D341Med (cell line): ENCODE measurements at places on chromosomes 7 and 10.

GRCh38 chr7:92527300-92528187 is 776 bp downstream of the PEX1 start:
- peak; percentile 78 for DNase-seq

DNA sequence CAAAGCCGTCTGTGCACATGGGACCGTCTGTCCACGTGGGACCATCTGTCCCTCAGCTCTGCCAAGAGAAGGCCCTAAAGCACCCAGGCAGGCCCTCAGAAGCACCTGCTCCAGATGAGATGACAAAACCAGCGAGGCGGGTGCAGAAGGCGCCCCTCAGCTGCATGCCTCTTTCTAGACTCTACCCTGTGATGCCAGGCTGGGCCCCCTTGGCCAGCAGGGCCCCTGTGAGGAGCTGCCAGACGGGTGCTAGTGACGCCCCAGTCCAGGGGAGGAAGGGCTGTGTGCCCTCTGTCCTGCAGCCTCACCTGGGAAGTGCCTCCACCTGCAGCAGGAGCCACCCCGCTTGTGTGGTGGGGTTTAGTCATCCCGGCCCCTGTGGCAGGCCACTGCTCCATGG is 309.2 kb upstream of the SHH start:
- DNase-seq = no peak

DNA sequence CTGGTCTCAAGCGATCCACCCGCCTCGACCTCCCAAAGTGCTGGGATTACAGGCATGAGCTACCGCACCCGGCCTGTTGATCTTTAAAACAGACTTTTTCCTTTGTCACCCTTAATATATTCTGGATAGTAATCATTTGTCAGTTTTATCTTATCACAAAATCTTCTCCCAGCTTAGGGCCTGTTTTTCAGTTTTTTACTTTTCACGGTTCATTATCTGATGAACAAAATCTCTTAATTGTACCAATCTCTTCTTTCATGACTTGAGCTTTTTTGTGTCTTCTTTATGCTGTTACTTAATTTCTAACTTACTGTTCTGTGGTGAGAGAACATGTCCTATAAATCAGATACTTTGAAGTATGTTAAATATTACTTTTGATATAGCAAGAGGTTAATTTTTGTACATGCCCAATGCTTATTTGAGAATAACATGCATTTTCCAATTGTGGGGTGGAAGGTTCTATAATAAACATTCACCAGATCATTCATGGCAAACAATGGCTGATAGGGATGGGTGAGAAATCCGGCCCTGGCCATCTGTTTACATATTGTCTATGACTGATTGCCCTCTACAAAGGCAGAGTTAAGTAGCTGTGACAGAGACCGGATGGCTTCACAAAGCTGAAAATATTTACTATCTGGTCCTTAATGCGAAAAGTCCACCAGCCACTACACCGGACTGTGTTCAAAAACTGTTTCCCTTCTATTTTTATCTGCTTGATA is 5.3 kb downstream of the PAPOLB start:
- peak; percentile 66 for DNase-seq

GRCh38 chr7:16098585-16099179 is 322.7 kb downstream of the CRPPA start:
- peak; percentile 39 for DNase-seq

DNA sequence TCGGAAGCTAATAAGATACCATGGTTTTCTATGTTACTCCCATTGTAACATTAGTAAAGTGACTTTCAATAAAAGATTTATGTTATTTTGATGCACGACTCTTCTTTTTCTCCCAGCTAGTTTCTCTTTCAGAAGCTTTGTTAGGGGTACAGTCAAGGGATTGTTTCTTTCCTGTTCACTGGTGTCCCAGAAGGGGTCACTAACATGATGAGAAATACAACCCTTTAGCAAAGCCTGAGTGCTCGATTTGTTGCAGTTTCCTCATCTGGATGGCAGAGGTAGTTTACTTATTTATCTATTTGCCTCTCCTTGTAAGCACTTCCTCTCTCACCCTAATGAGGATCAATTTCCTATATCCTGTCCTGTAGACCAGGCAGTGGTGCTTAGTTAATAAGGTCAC is 17.0 kb downstream of the SRI start:
- DNase-seq = no peak

DNA sequence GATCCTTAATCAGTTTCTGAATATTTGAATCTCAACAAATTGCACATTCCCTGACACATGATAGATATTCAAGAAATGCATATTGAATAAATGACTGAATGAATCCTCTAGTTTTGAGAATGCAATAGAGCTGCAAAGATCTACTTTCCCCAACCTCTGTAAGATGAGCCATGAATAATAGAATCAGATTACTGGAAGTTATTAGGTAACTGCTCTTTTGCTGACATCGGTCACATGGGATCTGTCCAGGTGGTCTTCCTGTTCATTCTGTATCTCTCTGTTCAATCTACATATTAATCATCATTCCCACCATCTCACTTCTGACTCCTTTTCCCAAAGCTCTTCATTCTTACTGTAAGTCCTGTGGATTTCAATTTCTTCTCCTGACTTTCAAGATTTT is 638.7 kb downstream of the SORCS1 start:
- no peak for DNase-seq

- DNase-seq = no peak
These were observed 30.8 kb downstream of the GATA3 start for GRCh38 chr10:8085251-8085650.

- no peak for DNase-seq
These were observed 14.9 kb downstream of the CAMK2G start for GRCh38 chr10:73859428-73859783.

GRCh38 chr7:85456254-85456653 is 269.4 kb upstream of the SEMA3D start:
- DNase-seq = no peak

DNA sequence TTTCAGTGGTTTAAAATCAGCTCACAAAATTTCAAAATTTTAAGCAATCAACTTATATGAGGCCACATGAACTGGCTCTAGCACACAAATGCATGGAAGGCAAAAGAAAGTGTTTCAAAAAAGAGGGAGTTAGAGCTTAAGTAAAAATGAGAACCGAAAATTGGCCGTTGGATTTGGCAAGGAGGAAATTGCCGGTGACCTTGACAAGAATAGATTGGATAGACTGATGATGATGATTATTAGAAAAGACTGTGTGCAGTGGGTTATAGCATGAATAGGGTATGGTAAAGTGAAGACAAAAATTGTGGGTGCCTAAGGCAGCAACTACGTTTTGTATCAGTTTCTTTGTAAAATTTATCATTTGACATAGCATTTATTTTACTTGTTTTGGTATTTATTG is 175.7 kb downstream of the SEMA3D start:
- DNase-seq = no peak

DNA sequence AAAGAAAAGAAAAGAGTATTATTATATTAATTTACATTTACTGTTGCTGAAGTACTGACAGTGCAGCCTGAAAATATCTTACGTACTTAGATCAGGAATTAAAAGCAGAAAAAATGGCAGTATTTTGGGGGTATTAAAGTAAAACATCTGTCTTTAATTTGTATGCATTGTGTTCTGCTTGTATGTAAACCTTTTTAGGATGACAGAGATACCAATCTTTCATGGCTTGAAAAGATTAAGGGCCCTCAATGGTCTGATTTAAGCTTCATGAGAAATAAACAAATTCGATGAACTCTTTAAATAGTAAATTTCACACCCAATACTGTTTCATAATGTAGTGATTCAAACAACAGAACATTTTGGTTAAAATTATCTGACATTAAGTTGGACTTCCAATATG is 116.3 kb downstream of the MLLT10 start:
- DNase-seq = no peak

- no peak for DNase-seq
These were observed 79.6 kb upstream of the CXCL12 start for GRCh38 chr10:44464503-44464902.

- DNase-seq = no peak
These were observed 244.6 kb downstream of the SORCS1 start for GRCh38 chr10:106919871-106920282.

DNA sequence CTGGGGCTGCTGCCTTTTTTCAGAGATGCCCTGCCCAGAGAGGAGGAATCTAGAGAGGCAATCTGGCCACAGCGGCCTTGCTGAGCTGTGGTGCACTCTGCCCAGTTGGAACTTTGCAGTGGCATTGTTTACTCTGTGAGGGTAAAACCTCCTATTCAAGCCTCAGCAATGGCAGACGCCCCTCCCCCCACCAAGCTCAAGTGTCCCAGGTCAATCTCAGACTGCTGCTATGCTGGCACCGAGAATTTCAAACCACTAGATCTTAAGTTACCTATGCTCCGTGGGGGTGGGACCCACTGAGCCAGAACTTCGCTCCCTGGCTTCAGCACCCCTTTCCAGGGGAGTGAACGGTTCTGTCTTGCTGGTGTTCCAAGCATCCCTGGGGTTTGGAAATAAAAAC is 77.2 kb downstream of the EXOC4 start:
- no peak for DNase-seq

GRCh38 chr10:92149261-92149660 is 141.6 kb downstream of the CPEB3 start:
- DNase-seq = no peak

- DNase-seq = no peak
These were observed 178.1 kb downstream of the EVX1 start for GRCh38 chr7:27420702-27421101.

DNA sequence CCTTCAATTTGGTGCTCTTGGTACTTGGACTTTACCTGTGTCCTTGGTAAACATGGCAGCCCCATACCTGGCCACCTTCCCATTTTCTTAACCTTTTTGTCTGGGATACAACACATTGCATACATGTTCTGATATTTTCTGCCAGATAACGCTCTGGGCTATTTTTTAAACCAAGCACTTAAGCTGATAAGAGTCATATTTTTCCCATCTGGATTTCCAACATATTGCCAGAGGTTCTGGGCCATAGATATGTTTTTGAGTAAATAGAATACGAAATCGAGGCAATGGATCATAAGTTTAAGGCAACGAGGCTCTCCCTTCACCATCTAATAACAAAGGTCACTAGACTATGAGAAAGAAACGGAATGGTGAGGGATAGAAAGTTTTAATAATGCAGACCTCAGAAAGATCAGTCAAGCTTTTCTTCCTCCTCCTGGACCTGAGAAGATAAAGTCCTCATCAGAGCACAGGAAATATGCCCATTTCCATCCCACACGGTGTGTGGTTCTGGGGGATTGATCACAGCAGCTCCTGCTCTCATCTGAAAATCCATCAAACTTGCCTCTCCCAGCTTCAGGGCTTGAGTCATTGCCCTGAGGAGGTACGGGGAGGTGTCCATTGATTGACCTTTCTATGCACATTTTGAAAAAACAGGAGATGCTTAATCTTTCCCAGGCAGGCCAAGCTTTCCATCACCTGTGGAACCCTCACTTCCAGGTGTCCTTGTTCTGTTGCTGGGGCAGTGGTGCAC is 257.2 kb downstream of the GFRA1 start:
- no peak for DNase-seq

GRCh38 chr10:43322769-43323168 is 48.7 kb upstream of the FXYD4 start:
- peak; percentile 69 for DNase-seq

- no peak for DNase-seq
These were observed 1206.1 kb upstream of the CELF2 start for GRCh38 chr10:9811601-9812000.

GRCh38 chr7:43260980-43261878 is 148.8 kb downstream of the HECW1 start:
- peak; percentile 75 for DNase-seq

DNA sequence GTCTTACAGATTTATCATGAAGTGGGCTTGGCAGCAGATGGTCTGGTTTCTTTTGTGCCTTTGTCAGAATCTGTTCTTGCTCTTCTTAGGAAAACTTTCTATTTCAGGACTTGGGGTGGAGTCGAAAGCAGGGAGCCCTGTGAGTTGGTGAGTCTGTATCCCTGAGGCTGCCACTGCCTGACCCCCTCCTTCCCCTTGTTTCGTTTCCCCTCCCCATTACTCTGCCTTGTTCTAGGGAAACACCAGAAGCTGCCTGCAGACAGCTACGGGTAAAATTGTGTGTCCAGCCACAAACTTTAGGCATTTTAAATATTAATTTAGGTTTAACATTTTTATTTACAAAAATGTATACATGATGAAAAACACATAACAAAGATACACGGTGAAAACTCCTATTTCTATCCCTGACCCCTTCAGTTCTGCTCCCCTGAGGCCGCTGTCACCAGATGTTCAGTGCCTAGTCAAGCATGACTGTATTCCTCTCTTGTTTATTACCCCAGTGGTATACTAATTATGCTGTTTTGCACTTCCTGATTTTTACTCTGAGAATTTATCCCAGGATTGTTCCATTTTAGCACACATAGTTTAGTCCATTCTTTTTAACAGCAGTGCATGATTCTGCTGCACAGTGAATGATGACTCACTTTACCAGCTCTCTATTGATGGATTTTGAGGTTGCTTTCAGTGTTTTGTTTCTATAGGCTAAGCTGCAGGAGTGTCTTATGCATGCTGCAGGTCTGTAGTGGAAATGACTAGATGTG is 9.1 kb downstream of the TSPAN14 start:
- no peak for DNase-seq

- no peak for DNase-seq
These were observed 153.6 kb downstream of the TYW1B start for GRCh38 chr7:72674394-72674793.

DNA sequence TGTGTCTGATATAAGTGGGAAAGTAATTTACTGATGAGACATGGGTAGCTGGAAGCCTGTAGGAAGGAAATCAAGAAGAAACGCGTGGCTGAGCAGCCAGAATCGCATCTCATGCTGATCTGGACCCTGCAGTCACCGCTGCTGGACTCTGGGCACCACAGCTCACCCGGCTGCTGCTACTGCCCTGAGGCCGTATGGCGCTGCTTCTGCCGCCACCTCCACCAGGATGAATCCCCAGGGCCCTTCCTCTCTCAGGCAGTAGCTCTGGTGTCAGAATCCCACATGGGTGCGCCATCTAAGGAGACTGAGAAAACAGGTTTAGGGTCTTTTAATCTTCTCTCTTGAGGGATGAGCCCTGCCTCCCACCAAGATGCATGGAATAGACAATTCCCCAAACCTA is 70.3 kb upstream of the AGK start:
- DNase-seq = no peak

DNA sequence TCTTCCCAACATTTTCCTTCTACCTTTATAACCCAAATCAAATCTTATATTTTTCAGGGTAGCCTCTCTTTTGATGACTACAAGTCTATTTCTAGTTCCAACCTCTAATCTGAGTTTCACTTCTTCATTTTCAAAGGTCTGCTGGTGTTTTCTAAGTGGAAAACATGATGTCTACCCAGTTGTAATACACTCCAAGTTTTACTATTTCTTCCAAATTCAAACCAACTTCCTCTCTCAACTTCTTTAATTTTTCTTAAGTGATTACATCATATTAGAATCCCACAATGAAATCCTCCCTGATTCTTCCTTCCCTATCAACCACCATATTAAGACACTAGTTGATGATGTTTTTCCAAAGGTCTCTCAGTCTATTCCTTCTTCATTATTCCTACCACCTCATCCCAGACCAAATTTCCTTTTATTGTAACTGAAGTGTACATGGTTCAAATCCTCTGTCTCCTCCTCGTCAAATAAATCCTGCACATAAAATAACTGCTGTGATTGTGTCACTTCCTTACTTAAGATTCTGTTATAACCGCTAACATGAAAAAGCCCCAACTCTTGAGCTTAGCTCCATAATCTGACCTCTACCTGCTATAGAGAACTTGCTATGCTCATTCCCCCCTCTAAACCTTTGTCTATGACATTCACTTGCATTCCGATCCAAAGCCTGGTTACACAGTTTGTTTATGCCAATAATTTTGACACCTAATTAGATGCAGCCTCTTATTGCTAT is 12.7 kb downstream of the TAS2R38 start:
- DNase-seq = no peak
